ENCODE measurements at places on chromosomes 11 and 22. TPM values are rescaled to one million over a fixed set of nuclear protein-coding genes. Genes with fewer than 3 reads are reported as not detected.

- DNase-seq, result no peak
- H3K27me3 ChIP-seq, result no peaks in the 10 kb centered on the region
- H3K4me1 ChIP-seq, result no peaks in the 10 kb centered on the region
- H3K27ac ChIP-seq, result no peak overlapping the region
Observed at GRCh38 chr11:110019675-110020074, 73.5 kb upstream of the ZC3H12C start.

- DNase-seq, result no peak
- H3K27me3 ChIP-seq, result no peaks in the 10 kb centered on the region
- no peaks in the 10 kb centered on the region for H3K36me3 ChIP-seq
- no peak overlapping the region for H3K27ac ChIP-seq
Observed at GRCh38 chr11:67520856-67521824, 2.1 kb downstream of the CABP2 start.

DNA sequence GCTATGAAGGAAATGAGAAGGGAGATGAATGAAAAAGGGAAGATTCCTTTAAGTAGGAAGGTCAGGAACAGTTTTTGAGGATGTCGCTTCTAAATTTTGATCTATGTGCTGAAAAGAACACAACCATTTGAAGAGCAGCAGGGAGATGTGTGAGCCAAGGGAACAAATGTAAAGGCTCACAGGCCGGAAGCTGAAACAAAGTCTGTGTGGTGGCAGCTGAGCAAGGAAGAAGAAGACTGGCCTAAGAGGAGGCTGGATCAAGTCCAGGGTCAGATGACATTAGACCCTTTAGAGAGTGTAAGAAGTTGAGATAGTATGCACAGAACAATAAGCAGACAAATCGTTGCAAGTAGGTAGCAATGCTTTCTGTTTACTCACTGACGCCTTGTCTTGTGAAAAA lies 1631.4 kb upstream of the TENM4 start:
- no peak for DNase-seq
- H3K4me1 ChIP-seq, result no peaks in the 10 kb centered on the region
- no peaks in the 10 kb centered on the region for H3K36me3 ChIP-seq
- H3K4me3 ChIP-seq, result no peak overlapping the region

SCGB1D2 gene
- 476 TPM for total RNA-seq

DNA sequence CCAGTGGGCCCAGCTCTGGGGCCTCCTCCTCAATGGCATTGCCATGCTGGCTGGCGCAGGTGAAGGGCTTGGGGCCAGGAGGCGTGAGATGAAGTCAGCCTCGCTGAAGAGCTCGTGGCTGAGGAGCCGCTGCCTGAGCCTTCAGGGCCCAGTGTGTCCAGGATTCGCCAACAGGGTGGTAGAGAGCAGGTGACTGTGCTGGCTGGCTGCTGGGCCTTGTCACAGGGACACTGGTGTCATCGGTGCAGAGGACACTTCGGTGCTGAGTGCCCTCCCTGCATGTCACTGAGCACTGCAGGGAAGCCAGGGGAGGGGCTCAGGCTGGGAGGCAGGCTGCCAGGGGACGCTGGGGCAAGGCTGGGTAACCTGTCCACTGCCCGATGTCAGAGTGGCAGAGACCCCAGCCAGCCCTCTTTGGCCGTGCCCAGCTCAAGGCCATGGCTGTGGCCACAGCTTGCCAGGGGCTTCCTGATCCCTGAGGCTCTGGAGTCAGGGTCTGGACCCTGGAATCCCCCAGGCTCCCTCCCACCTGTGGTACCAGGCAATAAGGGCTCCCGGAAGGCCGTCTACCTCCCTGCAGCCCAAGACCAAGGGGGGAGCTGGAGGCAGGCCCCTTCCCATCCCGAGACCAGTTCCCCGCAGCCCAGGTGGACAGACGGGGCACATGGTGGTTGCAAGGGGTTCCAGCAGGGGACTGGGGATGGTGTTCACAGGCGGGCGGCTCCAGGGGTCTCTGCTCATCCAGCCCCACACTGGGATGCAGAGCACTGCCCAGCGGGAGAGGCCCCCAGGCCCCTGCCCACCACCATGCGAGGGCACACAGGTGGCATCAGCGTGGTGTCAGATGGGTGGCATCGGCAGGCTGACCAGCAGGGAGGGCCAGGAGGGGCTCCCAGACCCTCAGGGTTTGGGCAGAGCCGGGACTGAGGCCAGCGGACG lies 63.9 kb downstream of the ARFGAP3 start:
- DNase-seq, result no peak
- H3K36me3 ChIP-seq, result no peaks in the 10 kb centered on the region
- no peaks in the 10 kb centered on the region for H3K27me3 ChIP-seq
- H3K4me3 ChIP-seq, result no peak overlapping the region

DNA sequence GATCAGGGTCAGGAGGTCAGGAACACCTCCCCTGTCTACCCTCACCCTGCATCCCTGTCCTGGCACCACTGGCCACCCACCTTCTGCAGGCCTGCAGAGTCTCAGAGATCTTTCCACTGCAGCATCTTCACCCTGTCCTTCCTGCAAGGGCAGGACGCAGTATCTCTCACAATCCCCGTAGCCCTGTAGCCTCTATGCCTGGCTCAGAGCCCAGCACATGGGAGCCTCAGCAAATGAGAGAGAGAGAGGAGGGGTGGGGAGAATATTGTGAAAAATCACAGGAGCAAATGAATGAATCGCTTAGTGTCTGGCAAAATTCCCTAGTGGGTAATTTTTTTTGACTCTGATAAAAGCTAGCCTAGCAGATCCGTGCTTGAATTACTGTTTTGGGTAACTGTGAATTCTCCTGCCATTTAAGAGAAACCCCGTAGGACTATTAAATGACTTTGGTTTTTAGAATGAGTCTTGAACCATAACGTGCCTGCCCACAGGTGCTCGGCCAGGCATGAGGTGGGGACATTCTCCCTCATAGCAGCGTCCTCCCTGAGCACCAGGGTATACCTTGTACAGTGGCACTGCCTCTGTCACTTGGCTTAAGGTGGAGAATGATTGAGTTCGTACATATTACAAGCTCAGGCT lies 91.5 kb downstream of the MORC2 start:
- no peak for DNase-seq
- H3K27ac ChIP-seq, result no peak overlapping the region
- H3K4me3 ChIP-seq, result no peak overlapping the region
- H3K4me1 ChIP-seq, result no peaks in the 10 kb centered on the region
- no peaks in the 10 kb centered on the region for H3K36me3 ChIP-seq

TMEM45B gene
- 7.3 TPM for total RNA-seq

DNA sequence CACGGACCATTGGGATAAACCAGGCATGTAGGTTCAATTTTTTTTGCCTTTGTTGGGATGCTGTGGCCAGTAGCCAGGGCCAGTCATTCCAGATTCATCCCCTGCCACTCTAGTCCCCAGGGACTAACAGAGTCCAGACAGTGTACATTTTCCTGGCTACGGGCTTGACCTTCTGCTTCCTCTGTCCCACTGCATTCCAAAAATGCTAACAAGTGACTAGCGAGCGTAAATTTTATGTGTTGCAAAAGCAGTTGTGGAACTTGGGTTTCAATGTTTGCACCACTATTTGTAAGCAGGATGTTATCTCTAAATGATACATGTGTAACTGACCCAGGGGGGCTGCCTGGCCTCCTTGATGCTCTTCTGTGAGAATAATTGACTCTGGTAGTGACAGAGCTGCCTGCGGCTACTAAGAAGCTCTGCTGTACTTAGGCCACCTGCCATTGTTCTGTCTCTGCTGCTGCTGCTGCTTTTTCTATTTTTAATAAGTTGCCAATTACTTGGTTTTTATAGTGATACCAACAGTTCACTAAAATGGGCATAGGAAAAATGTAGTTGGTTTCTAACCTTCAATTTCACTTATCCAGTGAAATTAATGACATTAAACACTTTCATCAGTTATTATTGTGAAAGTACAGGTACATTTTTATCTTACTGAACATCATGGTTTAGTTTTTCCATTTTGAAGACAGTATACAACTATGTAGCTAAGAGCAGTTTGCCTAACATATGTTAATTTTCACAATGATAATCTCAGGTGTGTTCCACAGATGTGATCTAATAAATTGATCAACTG lies 26.8 kb downstream of the TNRC6B start:
- no peaks in the 10 kb centered on the region for H3K36me3 ChIP-seq
- no peak overlapping the region for H3K4me3 ChIP-seq
- peak overlapping the region; percentile 65 for H3K27ac ChIP-seq
- no peak for DNase-seq

- DNase-seq, result no peak
- H3K27ac ChIP-seq, result peak within 1 kb of the TSS; percentile 85
- H3K36me3 ChIP-seq, result no peaks in the 10 kb centered on the region
- H3K4me1 ChIP-seq, result peaks cover 8% of the 10 kb centered on the region
- H3K27me3 ChIP-seq, result peaks cover 55% of the 10 kb centered on the region
Observed at GRCh38 chr11:124762105-124762623, at the start of gene ESAM. ESAM (minus strand) TSS chr11:124762290; CDS start chr11:124762154, 136 bp downstream.

DNA sequence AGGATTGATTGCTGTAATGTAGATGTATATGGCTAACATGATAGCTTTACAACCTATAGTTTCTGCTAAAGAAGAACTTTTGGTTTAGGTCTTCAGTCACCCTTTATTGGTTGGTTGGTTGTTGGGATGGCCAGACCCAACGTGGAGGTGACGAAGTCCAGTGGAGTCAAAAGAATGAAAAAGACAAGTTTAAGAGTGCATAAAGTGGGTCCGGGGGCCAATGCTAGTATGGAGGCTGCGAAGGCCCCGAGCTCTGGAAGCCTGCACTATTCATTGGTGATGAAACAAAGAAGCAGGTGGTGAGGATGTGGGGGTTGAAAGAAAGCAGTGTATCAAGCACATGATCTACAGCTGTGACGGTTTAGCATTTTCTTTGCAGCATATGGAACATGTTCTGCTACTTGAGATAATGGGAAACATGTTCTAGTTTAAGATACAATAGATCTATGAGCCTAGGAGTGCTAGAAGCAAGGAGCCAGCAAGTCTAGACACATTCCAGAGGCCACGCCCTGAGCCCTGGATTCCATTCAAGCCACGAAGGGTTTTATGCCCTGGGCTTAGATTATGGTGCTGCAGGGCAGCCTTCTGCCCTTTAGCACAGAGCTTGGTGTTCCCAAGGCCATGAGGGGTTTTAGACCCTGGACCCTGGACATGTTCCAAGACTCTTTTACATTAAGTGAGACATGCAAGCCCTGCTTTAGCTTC lies 6.3 kb downstream of the TCP11L1 start:
- no peaks in the 10 kb centered on the region for H3K27me3 ChIP-seq
- no peaks in the 10 kb centered on the region for H3K4me1 ChIP-seq
- no peak for DNase-seq
- H3K27ac ChIP-seq, result no peak overlapping the region
- no peaks in the 10 kb centered on the region for H3K36me3 ChIP-seq

DNA sequence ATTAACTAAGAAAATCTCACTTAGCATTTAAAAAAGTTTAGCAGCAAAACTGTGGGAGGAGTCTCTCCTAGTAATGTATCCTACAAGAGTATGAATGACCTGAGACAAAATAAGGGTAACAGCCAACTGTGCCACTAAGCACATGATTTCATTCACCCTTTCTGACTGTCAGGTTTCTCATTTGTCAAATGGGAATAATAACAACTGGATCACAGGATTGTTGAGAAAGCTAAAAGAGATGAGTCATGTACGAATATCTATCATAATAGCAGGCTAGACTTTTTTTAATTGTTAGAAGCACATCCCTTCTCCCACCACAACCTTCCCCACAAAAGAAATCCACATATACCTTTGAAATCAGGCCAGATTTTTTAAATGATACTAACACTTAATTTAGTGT lies 39.5 kb downstream of the MTMR2 start:
- no peak overlapping the region for H3K4me3 ChIP-seq
- no peak overlapping the region for H3K27ac ChIP-seq
- DNase-seq, result no peak
- H3K27me3 ChIP-seq, result no peaks in the 10 kb centered on the region

GRCh38 chr11:70243912-70244652 lies 26.4 kb upstream of the PPFIA1 start:
- H3K4me3 ChIP-seq, result no peak overlapping the region
- H3K27me3 ChIP-seq, result no peaks in the 10 kb centered on the region
- no peaks in the 10 kb centered on the region for H3K36me3 ChIP-seq
- H3K27ac ChIP-seq, result no peak overlapping the region
- H3K4me1 ChIP-seq, result peaks cover 5% of the 10 kb centered on the region
- no peak for DNase-seq

DNA sequence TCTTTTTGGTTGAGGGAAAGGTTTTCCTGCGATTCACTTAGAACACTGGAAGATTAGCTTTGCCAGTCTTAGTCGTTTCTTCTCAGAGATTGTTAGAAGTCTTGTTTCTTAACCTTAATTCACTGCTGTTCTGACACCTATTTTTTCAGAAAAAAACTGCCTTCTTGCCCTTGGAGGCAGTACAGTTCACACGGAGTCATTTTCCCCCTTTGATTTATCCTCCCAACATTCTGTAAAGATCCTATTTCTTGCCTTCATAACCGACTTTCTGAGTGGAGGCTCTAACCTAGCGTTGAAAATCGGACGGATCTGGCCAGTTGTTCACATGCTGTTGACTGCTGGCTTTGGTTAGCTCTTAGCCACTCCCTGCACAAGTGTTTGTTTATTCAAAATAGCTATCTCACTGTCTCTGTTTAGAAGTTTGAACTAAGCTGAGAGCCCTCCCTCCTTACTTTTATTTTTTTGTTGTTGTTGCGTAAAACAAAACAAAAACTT lies 737 bp downstream of the BCL2L13 start:
- peak overlapping the region; percentile 92 for H3K4me3 ChIP-seq
- H3K4me1 ChIP-seq, result no peaks in the 10 kb centered on the region
- no peak for DNase-seq
- no peaks in the 10 kb centered on the region for H3K27me3 ChIP-seq

DNA sequence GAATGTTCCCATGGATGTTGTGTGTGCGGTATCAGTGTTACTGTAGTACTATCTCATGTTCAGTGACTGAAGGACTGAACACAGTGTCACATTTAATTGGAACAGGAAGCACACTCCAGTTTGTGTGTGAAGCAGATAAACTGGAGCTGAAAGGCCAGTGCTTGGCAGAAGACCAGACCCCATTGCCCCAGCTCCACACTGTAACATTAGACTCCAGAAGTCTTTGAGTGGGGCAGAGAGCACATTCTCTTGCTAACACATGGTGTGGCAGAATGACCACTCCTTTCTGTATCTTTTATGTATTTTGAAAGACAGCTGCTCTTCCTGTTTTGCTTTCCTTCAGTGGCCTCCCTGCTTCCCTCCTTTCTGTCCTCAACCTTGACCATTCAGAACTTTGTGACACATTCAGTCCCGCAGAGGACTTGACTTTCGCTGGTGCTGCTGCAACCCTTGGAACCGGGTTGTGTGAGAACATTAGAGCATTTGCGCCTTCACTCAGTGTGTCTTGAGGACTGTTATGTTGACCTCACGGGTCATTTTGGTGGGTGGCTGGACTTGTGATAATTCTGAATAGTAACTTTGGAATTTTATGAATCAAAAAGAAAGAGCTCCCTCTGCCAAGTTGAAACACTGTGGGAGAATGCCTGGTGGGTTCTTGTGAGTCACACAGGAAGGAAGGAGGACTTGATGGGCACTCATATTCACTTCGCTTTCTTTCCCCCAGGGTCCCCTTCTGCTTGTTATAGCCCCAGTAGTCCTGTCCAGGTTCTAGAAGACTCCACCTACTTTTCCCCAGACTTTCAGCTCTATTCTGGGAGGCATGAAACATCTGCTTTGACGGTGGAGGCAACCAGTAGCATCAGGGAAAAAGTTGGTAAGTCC lies 26.4 kb downstream of the AMOTL1 start:
- H3K36me3 ChIP-seq, result no peaks in the 10 kb centered on the region
- no peak overlapping the region for H3K4me3 ChIP-seq
- H3K27ac ChIP-seq, result peak overlapping the region; percentile 37
- no peaks in the 10 kb centered on the region for H3K27me3 ChIP-seq
- no peaks in the 10 kb centered on the region for H3K4me1 ChIP-seq

GRCh38 chr11:69892986-69893555 lies 73.9 kb upstream of the FGF3 start:
- no peak overlapping the region for H3K4me3 ChIP-seq
- H3K36me3 ChIP-seq, result no peaks in the 10 kb centered on the region
- H3K27me3 ChIP-seq, result no peaks in the 10 kb centered on the region
- DNase-seq, result peak; percentile 74
- no peaks in the 10 kb centered on the region for H3K4me1 ChIP-seq

DMC1 gene
- total RNA-seq, result 2.9 TPM

LMF2 gene
- 35.7 TPM for total RNA-seq
